Activated CD8-positive, alpha-beta T cell treated with anti-CD3 and anti-CD28 coated beads, Interleukin-2, amount 10 ng/mL, durations not matched to agents 7 days and 5 days (primary cell): ENCODE measurements at places on chromosomes 3 and 15. TPM values are rescaled to one million over a fixed set of nuclear protein-coding genes. Genes with fewer than 3 reads are reported as not detected.
A peak's percentile ranks its signal among the peaks of the same experiment; 100 is the strongest.

AQP9 gene
- not detected for total RNA-seq

XCR1 gene
- not detected for total RNA-seq

GRK7 gene
- not detected for total RNA-seq

HERC2 gene
- total RNA-seq, result 42.6 TPM

CPEB1 gene
- 0.29 TPM for total RNA-seq

HMG20A gene
- total RNA-seq, result 47.5 TPM

DNA sequence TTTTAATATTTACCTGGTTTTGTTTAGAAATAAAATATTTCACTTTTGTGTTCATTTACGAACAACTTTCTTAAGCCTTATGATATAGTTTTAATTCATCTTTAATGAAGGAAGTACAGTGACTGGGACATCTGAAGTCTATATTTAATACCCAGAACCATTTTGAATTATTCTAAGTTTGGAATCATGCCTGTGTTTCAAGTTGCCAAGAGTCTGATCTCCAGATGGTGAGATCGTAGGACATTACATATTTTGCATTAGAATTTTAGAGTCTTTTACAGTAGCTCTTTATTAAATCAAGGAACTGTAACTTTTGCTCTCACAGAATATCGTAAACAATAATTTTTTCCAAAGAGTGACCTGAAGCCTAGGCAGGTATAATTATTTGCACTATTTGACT lies 420.7 kb downstream of the SI start:
- H3K4me3 ChIP-seq, result no peak overlapping the region
- no peaks in the 10 kb centered on the region for H3K27me3 ChIP-seq
- no peak for DNase-seq

DNA sequence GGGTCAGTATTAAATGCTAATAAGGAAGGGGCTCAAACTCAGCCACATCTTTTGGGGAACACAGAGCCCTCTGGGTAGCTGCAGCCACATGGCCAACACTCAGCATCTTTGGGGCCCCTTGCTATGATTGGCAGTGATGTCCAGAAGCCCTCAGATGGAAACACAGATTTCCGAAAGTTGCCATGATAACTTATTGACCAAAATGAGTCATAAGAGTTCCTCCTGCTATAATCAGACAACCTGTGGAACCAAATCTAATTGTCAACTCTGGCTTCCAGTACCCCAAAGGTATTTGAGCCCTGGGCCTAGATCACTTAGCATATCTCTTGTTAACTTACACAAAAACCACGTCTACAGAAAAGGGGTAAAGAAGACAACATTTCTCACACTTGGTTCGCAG lies 392.2 kb downstream of the KCNH8 start:
- no peaks in the 10 kb centered on the region for H3K36me3 ChIP-seq
- no peaks in the 10 kb centered on the region for H3K27me3 ChIP-seq
- no peak overlapping the region for H3K27ac ChIP-seq
- H3K4me3 ChIP-seq, result no peak overlapping the region

DNA sequence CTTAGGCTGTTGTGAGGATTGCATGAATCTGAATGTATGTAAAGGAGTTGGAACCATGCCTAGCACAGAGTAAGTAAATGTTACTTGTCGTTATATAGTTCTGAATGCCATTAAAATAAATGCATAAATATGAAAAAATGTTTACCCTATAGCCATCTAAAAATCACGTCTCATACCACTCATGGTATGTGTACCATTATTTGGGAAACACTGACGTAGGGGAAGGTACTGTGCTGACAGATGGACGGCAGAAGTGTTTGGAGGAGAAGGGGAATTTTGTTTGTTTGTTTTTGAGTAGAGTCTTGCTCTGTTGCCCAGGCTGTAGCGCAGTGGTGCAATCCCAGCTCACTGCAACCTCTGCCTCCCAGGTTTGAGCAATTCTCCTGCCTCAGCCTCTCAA lies 30.5 kb upstream of the PDZRN3 start:
- no peak overlapping the region for H3K27ac ChIP-seq
- H3K4me3 ChIP-seq, result no peak overlapping the region
- H3K4me1 ChIP-seq, result no peaks in the 10 kb centered on the region
- H3K36me3 ChIP-seq, result no peaks in the 10 kb centered on the region

- no peaks in the 10 kb centered on the region for H3K27me3 ChIP-seq
- no peak for DNase-seq
- H3K27ac ChIP-seq, result peak overlapping the region; percentile 84
Observed at GRCh38 chr3:183587336-183587735, 31.8 kb upstream of the KLHL6 start.

DNA sequence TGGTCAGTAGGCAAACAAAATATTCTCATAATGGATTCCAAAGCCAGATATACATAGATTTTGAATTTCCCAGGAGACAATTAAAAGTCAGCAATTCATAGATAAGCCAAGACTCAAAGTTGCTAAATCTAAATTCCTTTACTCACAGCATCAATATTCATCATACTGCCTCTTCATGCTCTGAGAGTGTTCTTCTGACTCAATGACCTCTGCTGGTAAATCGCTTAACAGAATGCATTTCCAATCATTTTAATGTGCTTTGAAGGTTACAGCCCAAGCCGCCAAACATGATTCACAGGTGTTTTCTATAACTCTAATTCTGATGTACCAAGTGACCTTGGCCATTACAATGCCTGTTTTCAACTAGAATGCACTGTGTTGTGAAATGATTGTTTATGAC lies 24.2 kb upstream of the SLC4A7 start:
- H3K36me3 ChIP-seq, result no peaks in the 10 kb centered on the region
- DNase-seq, result no peak
- H3K4me3 ChIP-seq, result no peak overlapping the region
- no peaks in the 10 kb centered on the region for H3K27me3 ChIP-seq
- H3K27ac ChIP-seq, result no peak overlapping the region

- peaks cover 4% of the 10 kb centered on the region for H3K27me3 ChIP-seq
- no peak for DNase-seq
- H3K4me1 ChIP-seq, result peaks cover 21% of the 10 kb centered on the region
- H3K27ac ChIP-seq, result no peak overlapping the region
- no peak overlapping the region for H3K4me3 ChIP-seq
Observed at GRCh38 chr15:60407415-60407805, 9.6 kb upstream of the ANXA2 start.

DNA sequence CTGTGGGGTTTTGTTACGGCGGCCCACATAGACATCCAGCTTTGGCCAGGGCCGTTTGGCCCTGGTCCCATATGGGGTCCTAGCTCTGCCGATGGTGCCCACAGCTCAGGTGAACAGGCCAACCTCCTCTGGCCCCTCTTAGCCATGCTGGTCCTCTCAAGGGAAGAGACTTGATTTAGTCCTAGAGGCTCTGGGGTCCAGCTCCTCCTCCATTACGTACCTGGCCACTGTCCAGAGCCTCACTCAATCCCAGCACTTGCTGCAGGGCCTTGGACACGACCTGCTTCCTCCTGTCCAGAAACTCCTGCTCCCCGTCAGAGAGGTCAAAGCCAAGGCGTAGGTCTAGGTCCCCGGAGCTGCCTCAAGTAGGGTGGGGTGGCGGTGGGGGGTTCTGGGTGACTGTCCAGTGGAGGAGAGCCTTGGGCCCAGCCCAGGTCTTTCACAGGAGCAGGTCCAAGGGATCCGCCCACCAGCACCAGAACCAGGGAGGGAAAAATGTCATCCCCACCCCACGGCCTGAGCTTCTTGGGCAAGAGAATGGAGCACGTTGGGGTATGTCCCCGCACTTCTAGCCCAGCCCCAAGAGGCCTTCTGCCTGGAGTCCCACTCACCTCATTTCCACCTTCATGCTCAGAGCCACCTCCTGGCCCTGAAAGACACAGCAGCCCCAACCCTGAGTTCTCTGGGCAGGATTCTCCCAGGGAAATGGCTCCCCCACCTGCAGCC lies 6.8 kb downstream of the PLA2G4F start:
- no peaks in the 10 kb centered on the region for H3K36me3 ChIP-seq
- no peak for DNase-seq
- no peak overlapping the region for H3K27ac ChIP-seq
- no peak overlapping the region for H3K4me3 ChIP-seq
- H3K4me1 ChIP-seq, result no peaks in the 10 kb centered on the region
- H3K27me3 ChIP-seq, result no peaks in the 10 kb centered on the region

DNA sequence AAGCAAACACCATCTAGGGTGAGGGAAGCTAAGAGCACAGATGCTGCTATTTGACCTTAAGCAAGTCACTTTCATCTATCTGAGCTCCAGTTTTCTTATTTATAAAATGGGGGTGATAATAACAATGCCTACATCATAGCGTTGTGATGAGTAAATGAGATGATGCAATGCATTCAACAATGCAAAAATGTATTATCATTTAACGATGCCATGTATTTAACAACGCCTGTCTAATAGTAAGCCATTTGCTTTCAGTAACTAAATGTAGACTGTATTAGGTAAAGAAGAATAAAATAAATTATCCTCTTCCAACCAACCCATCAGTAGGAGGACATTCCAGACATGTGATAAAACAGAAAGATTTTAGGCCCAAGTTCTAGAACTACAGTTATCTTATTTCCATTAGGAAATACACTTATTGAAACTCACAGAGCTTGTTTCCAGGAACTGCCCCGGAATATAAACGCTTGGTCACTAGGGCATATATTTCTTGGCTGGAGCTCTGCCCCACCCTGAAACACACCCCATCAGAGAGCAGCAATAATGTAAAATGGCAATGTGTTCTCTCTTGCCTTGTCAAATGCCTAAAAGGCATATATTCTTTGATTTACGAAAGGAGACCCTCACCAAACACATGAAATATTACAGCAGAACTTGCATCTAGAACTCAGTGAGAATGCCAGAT lies 128.3 kb downstream of the LIPC start:
- no peaks in the 10 kb centered on the region for H3K4me1 ChIP-seq
- DNase-seq, result no peak
- peaks cover 3% of the 10 kb centered on the region for H3K36me3 ChIP-seq
- no peak overlapping the region for H3K27ac ChIP-seq
- H3K4me3 ChIP-seq, result no peak overlapping the region

DNA sequence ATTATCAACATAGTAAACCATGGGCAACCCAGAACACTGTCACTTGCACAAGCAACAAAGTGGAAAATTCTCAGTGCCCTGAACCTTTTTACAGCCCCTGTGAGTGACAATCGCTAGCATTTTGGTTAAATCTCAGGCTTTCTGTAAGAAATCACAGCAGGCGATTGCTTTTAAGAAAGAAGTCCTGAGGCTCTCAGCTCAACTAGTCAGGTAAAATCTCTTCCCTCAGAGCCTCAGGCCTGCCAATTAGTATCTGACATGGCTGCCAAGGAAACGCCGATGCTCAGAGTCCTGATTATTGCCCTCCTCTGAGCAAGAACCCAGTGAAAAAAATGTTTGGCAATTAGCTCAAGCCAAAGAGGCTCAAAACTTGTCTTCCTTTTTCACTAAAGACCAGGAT lies 530.8 kb downstream of the DIPK2A start:
- H3K27me3 ChIP-seq, result no peaks in the 10 kb centered on the region
- no peaks in the 10 kb centered on the region for H3K4me1 ChIP-seq
- DNase-seq, result no peak
- no peaks in the 10 kb centered on the region for H3K36me3 ChIP-seq

DNA sequence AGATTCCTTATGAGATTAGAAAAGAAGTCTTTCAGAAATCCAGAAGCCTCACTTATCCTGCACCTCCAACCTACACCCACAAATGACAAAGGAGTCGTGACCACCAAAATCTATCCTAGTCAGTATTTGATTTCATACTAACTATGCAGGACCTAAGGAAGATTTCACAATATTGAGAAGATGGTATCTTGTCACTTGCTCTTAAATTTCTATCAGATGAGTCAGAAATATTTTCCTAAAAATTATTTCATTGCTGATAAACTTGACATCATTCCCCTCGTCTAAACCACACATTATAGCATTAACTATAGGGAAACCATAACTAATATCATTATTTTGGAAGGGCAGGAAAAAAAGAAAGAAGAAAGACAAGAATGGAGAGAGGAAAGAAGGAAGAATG lies 138.0 kb upstream of the THBS1 start:
- no peak overlapping the region for H3K27ac ChIP-seq
- H3K4me3 ChIP-seq, result no peak overlapping the region
- H3K36me3 ChIP-seq, result no peaks in the 10 kb centered on the region
- H3K27me3 ChIP-seq, result peaks cover 15% of the 10 kb centered on the region
- H3K4me1 ChIP-seq, result no peaks in the 10 kb centered on the region
- no peak for DNase-seq

DNA sequence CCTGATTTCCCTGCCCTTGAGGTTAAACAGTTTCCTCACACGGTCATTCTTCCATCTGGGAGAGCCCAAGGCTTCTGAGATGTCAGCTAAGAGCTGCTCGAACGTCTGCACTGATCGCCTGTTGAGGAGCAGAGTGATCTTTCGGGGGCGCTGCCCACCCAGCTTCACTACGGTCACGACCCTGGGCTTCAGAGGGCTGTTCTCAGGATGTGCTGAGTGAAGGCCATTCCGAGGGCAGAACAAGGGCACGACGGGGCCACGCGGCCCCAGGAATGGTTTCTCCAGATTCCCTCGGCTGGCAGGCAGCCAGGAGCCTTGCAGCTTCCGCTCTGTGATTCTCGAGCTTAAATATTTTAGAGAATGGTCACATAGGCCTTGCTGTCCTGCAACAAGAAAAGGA lies 25.7 kb downstream of the DCLK3 start:
- H3K4me3 ChIP-seq, result no peak overlapping the region
- no peaks in the 10 kb centered on the region for H3K4me1 ChIP-seq
- DNase-seq, result no peak
- peaks cover 12% of the 10 kb centered on the region for H3K27me3 ChIP-seq
- H3K27ac ChIP-seq, result no peak overlapping the region
- H3K36me3 ChIP-seq, result no peaks in the 10 kb centered on the region

GRCh38 chr15:57221134-57221533 lies 155.2 kb upstream of the CGNL1 start:
- peaks cover 8% of the 10 kb centered on the region for H3K4me1 ChIP-seq
- no peak for DNase-seq
- H3K27me3 ChIP-seq, result no peaks in the 10 kb centered on the region
- no peaks in the 10 kb centered on the region for H3K36me3 ChIP-seq

DNA sequence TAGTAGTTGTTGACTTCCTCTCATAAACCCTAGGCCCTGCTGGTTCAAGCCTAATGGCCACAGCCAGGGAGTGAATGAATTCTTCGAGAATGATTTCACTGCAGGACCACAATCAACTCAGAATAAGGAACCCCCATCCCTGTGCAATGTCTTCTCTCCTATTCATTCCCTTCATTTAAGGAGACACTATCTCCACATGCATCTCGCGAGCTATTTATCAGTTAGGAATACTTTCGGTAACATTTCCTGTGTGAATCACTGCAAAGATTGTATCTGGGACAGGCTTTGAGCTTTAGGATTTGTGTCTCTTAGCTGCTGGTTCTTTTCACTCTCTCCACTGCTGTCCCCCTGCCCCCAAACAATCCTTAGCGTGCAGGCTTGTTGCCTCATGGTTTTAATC lies 94.4 kb downstream of the MYLK start:
- no peak for DNase-seq
- no peak overlapping the region for H3K4me3 ChIP-seq
- no peaks in the 10 kb centered on the region for H3K4me1 ChIP-seq
- H3K36me3 ChIP-seq, result no peaks in the 10 kb centered on the region
- H3K27me3 ChIP-seq, result peaks cover 7% of the 10 kb centered on the region
- H3K27ac ChIP-seq, result no peak overlapping the region

- no peak for DNase-seq
- peaks cover 3% of the 10 kb centered on the region for H3K27me3 ChIP-seq
- no peaks in the 10 kb centered on the region for H3K4me1 ChIP-seq
- no peak overlapping the region for H3K27ac ChIP-seq
- no peaks in the 10 kb centered on the region for H3K36me3 ChIP-seq
- H3K4me3 ChIP-seq, result no peak overlapping the region
Observed at GRCh38 chr3:52028572-52028971, 27.8 kb downstream of the DUSP7 start.

- H3K4me3 ChIP-seq, result no peak overlapping the region
- no peak for DNase-seq
- H3K4me1 ChIP-seq, result no peaks in the 10 kb centered on the region
Observed at GRCh38 chr3:1048558-1048957, 44.3 kb upstream of the CNTN6 start.
